Stimulated activated CD4-positive, alpha-beta T cell treated with anti-CD3 and anti-CD28 coated beads, Interleukin-2, amount 100 ng/mL, for 48 hours (primary cell): ENCODE measurements at places on chromosomes 4 and X.

- DNase-seq, result no peak
Observed at GRCh38 chr4:154506253-154506652, 14.7 kb upstream of the DCHS2 start.

DNA sequence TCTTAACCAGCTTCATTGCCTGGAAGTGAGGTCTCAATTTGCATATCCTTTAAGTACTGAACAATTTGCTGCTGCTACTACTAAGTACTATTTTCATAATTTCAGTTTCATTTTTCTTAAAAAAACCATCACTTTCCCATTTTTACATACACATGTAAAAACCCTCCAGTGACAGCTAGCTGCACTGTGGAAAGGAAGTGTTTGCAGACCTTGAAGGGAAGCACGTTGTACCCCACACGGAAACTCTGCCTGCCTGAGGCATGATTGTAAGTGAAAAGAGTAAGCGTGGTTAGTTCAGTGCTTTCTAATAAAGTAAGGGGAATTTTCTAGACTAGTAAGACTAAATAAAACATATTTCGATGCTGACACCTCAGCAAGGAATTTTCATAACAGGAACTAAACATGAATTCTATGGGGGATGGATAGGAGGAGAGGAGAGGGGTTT is 103.6 kb downstream of the RAPGEF2 start:
- peak; percentile 39 for DNase-seq

DNA sequence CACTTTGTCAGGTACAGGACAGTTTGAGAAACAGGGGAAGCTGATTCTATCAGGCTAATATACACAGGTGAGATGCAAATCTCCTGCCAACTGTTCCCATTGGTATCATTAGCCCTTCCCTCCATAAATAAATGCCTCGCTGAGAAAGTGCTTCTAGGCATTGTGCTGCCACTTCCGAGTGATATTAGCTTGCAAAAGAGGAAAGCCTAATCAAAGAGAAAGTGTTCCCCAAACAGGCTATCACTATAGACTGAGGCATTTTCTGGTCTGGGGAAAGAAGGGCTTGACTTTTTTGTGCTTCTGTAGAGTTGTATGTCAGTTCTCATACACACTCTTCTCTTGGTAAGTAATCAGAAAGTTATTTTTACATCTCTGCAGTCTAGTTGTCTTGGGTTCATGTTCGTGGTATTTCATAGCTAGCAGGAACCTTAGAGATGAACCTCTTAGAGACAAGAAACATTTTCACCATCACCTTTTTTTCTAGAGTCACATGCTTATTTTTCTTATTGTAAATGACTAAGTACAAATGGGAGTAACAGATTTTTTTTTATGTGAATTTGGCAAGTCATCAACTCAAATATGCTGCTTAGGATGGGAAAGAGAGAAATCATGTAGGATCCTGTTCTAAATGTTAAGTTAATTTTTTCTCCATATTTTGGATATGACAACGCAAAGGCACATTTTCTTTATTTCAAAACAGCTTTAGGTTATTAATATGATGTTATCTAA is 1009.8 kb downstream of the ADGRL3 start:
- no peak for DNase-seq

DNA sequence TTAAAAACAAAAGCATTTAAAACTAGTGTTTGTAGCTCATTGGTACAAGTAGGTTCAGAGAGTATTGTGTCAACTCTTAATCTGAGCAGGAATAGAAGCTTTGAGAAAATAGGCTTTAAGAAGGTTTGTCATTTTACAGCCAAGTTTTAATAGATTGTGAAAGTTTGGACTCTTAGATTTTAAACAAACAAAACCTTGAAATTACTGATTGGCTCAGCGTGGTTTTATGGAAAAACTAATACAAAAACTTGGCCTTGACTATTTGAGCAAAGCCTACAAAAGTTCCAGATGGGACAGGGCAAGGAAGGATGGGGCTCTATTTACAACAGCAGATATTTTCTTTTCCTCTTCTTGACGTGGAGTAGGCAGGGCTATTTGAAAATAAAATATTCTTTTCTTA is 16.5 kb downstream of the ZFX start:
- DNase-seq, result no peak

GRCh38 chrX:19127649-19128168 is 5.4 kb upstream of the ADGRG2 start:
- DNase-seq, result no peak

GRCh38 chr4:107388736-107389274 is 331.2 kb downstream of the PAPSS1 start:
- no peak for DNase-seq

- peak; percentile 58 for DNase-seq
Observed at GRCh38 chrX:69615779-69616456, at the start of gene EDA. Gene EDA (plus strand): TSS chrX:69616113.

GRCh38 chr4:87193958-87194675 is 26.3 kb downstream of the KLHL8 start:
- DNase-seq, result no peak

GRCh38 chrX:72306851-72307645 is 1.3 kb upstream of the CITED1 start:
- DNase-seq, result no peak

GRCh38 chr4:24002330-24002966 is 112.6 kb upstream of the PPARGC1A start:
- no peak for DNase-seq

DNA sequence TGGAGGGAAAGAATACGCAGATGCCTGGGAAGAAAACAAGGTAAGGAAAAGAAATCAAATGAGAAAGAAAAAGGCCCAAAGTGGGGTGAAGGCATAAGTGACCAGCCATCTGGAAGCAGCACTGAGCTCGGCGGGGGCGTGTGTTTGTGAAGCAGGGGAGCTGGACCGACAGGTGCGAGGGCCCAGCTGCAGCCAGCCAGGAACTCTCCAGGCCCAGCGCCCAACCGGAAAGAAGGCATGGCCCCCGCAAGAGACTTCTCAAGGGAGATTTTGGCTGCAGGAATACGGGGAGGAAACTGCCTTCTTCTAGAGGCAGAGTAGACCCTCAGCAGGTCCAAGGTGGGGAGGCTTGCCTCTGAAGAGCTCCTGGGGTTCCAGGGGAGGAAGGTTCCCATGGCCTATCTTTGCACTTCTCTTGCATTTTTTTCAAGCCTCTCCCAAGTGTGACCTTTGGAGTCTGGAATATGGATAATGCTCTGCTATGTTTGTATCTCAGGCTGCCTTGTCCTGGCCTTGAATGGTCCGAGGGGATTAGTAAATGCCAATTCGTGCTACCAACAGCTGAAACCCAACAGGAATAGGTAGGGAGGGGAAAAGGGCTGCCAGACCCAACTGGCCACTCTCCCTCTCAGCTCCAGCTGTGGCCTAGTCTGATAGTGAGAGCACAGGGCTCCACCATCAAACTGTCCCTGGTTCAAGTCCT is 10.8 kb upstream of the CITED1 start:
- no peak for DNase-seq

DNA sequence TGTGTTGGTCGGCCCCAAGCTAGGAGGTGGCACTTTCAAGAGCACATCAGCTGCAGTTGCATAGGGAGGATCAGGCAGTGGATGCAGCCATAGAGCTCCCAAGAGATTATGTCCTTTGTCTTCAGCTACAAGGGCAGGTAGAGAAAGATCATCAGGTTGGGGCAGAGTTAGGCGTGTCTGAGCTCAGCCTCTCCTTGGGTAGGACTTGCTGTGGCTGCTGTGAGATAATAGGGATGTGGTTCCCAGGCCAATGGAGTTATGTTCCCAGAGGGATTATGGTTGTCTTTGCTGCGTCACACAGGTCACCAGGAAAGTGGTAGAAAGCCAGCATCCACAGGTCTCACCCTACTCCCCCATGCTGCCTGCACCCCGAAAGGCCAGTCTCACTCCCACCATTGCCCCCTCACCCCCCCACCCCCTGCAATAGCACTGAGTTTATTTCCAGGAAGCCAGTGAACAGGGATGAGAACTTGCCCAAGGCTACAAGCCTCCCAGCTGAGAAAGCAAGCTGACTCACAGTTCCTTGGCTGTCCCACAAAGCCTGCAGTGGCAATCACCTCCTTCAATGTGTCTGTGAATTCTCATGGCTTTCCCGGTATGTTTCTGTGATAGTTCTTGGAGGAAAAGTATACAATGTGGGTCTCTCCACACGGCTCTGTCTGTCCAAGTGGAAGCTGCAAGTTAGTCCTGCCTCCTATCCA is 148.4 kb downstream of the STPG2 start:
- DNase-seq, result no peak

- DNase-seq, result no peak
Observed at GRCh38 chr4:3704669-3705068, 61.5 kb upstream of the ADRA2C start.

GRCh38 chr4:164405774-164406173 is 348.2 kb upstream of the SMIM31 start:
- DNase-seq, result no peak

DNA sequence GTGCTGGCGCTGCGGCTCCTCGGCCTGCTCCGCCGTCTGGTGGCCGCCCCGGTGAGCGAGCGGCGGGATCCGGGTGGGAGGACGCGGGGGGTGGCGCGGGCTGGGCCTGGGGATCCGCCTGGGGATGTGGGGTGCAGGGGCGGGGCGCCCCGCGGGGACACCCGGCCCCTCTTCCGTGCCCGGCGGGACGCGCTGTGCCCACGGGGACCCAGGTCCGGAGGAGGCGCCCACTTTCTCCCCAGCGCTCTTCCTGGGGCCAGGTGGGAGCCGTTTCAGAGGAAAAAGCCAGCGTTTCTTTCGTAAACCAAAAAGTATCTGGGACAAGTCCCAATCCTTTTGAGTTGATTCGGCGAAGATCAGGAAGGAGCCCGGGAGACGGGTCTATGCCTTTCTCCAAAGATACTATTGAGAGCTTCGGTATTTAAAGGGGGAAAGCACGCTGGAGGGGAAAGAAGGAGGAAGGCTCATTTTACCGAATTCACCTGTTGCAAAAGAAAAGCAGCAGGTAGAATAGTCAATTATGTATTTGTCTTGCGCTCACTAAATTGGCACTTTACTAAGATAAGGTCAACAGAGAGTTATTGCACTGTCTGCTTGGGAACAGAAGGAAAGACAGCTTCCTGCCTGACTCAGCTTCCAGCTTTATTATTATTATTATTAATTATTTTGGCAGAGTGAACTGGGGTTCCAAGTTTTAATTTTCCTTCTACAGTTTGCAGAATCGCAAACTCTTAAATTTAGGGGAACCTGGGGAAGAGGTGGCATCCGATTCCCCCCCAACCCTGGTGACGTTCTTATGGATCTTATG is 81.5 kb upstream of the CD99 start:
- DNase-seq, result no peak

DNA sequence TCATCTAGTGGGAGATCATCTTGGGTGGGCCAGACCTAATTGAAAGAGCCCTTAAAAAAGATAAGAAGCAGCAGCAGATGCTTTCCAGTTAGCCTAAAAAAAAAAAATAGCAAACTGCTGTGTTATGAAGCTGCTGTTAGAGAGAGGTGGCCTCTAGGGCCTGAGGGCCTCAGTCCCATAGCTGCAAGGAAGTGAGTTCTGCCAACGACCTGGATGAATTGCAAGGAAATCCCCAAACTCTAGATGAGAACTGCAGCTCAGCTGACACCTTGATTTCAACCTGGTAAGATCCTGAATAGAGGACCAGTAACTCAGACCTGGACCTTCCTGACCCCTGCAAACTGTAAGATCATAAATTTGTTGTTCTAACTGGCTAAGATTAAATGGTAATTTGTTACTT is 275.2 kb downstream of the TENM3 start:
- no peak for DNase-seq

- no peak for DNase-seq
Observed at GRCh38 chrX:53674581-53674980, 11.9 kb downstream of the HUWE1 start.

- DNase-seq, result no peak
Observed at GRCh38 chr4:75710246-75710645, 14.1 kb upstream of the USO1 start.

DNA sequence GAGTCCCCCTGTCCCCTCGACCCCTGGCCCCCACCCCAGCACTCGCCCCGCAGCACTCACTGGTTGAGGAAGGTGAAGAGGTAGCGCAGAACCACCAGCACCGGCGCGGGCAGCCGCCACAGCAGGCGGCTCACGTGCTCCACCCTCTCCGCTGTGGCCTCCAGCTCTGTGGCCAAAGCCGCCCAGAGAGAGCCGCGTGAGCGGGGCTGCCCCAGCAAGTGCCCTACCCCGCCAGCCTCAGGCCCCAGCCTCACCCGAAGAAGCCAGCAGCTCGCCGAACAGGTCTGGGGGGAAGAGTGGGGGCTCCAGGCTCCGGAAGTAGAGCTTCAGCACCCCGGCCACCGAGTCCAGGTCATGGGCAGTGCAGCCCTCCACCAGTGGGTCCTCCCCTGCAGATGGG is 6.0 kb downstream of the AVPR2 start:
- DNase-seq, result no peak

GRCh38 chr4:98662055-98662453 is 3.6 kb upstream of the TSPAN5 start:
- no peak for DNase-seq

DNA sequence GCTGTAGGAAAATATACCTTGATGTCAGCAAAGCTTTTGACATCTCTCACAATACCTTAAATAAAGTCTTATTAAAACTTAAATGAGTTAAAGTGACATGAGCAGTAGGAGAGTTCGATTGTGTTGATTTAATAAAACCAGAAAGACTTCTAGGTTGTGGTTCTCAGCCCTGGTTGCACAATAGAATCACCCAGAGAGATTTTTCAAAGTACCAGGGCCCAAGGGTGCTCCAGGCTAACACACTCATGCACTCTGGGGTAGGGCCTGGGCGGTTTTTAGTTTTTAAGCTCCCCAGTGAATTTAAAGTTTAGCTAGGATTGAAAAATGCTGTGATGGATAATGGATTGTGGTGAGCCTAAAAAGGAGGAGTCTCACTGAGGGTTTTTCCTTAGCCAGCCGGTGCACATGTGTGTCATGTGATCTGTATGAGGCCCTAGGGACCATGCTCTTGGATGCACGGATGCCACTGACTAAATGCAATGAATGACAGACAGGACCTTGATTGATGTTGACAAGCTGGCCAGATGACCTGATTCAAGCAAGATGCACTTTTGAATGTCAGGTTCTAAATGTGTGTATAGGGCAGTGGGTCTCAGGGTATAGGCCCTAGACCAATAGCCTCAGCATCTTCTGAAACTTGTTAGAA is 185.0 kb downstream of the PTTG2 start:
- no peak for DNase-seq

- no peak for DNase-seq
Observed at GRCh38 chr4:38730493-38730829, 52.3 kb downstream of the TLR10 start.

DNA sequence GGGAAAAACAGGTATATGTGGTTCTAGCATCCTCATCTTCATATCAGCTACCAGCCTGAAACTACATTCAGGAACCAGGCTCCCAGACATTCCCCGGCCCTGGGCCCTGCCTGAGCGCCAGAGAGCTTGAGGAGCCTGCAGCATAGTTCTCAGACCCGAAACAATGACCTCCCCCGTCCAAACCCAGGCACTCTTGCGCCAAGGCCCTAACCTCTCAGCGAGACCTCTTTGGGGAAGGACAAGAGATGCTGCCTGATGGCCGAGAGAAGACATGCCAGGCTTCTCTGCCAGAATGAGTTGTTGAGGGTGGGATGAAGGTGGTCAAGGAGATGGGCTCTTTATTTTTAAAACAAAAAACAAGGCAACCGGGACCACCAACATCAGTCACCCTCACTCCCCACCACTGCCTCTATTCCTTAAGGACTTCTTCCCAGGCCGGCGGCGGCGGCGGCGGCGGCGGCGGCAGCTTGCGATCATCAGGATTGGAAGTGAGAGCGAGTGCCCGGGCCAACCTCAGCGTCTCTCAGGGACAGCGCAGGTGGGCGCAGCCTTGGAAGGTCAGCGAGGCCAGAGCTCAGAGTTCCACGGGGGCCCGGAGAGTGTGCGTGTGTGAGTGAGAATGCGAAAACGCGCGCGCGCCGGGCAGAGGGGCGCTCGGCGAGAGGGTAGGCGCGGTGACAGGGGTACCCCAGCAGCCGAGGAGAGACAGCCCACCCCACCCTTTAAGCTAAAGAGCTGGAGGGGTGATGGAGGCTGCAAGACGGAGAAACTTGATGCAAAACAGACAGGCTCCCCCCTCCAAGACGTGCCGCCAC is 601 bp downstream of the INPP4B start:
- peak; percentile 10 for DNase-seq
